Activated CD4-positive, alpha-beta T cell treated with anti-CD3 and anti-CD28 coated beads for 4 hours (primary cell): ENCODE measurements at places on chromosomes 1 and 21.
A peak's percentile ranks its signal among the peaks of the same experiment; 100 is the strongest.

DNA sequence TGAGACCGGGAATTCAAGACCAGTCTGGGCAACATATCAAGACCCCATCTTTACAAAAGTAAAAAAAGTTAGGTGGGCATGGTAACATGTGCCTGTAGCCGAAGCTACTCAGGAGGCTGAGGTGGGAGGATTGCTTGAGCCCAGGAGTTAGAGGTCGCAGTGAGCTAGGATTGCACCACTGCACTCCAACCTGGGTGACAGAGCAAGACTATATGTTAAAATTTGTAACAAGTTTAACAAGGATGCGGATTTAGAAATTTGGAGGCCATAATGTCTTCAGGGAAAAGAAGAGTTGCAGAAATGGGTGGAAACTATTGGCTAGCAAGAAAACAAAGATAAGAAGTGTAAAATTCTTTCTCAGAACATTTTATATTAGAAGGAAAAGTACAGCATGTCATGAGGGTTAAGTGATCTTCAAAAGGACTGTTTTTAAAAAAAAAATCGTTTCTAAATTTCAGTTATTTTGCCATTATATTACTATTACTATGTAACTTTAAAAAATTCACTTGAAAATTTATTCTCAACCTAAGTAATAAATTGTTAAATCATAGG is 17.6 kb downstream of the SOAT1 start:
- DNase-seq = no peak

- no peak for DNase-seq
Observed at GRCh38 chr1:3120140-3120539, 51.1 kb downstream of the PRDM16 start.

DNA sequence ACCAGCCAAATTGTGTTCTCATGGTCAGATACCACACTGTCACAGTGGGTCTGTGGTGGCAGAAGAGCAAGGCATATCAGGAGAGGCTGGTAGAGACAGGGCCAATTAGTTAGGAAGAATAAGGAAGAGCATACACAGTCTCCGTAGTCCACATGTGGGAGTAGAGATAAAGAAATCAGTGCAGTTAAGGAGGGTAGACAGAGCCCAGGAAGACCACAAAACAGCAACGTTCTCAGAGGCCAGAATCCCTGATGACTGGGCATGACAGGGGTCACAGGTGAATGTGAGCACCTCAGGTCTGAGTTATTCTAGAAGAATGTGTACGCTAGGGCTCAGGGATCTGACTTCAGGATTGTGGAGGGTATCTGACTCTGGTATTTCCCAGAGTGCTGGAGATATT is 31.7 kb downstream of the CD48 start:
- no peak for DNase-seq

GRCh38 chr1:157098519-157098918 is 1.1 kb downstream of the ETV3L start:
- no peak for DNase-seq

GRCh38 chr1:190949939-190950338 is 472.3 kb upstream of the BRINP3 start:
- no peak for DNase-seq

GRCh38 chr1:57489358-57490036 is 65.6 kb upstream of the DAB1 start:
- DNase-seq = no peak

- peak; percentile 63 for DNase-seq
Observed at GRCh38 chr1:222711319-222712252, 705 bp downstream of the AIDA start.

DNA sequence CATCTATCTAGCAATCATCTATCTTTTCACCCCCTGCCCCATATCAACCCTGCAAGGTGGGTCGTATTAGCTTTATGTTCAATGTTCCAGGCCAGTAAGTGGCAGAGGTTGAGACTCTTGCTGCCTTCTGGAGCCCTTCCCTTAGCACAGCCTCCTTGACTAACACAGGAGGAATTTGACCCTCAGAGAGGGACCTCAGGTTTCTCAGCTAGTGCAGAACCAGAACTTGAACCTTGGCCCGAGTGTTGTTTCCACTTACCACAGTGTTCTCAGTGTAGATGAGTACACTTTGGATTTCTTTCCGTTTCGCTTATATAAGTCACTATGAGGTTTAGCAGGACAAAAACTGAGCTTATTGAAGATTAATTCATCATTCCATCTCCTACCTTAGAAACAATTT is 11.1 kb upstream of the ATF3 start:
- DNase-seq = no peak

DNA sequence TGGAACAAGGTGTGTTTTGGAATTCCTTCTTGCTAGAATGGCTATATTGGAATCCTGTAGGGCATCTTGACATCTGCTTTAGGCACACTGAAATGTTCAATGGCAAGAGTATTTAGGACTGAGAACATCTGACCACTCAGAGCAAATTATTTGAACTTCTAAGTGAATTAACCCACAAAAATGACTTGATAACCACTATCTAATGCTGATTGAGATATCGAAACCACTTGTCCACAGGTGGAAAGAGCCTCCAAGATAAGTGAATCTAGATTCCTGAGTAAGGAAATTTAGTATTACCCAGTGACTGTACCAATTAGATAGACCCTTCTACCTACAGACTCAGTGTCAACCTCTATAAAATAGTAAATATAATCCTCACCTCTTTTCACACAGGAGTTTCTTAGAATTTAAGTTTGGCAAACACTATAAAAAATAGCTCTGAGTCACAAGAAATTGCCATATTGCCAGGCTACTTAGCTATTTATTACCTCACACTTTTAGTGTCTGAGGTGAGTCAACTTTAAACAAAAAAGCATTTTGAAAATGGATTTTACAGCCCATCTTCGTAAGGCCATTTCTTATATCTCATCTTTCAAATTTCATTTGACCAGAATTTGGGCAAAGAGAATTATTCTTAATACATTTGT is 421.8 kb downstream of the PTBP2 start:
- no peak for DNase-seq

DNA sequence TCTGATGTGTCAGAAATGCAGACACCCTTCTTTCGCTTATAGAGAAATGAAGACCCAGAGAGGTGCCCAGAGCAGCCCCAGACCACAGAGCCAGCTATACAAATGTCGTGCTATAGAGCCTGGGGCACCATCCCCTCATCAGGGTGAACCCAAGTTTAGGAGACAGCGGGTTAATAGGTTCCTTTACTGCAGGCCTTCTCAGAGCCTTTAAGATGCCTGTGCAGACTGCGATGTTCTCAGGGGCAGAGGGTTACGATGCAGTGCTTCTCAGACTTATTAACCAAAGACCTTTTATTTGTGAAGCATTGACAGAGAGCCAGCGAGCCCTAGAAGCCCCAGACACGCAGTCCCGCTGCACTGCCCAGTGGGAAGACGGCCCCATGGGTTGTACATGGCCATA is 46.9 kb downstream of the STPG1 start:
- no peak for DNase-seq

GRCh38 chr1:147463022-147463421 is 78.3 kb upstream of the BCL9 start:
- no peak for DNase-seq

GRCh38 chr1:53686091-53686964 is 52.6 kb downstream of the GLIS1 start:
- no peak for DNase-seq

DNA sequence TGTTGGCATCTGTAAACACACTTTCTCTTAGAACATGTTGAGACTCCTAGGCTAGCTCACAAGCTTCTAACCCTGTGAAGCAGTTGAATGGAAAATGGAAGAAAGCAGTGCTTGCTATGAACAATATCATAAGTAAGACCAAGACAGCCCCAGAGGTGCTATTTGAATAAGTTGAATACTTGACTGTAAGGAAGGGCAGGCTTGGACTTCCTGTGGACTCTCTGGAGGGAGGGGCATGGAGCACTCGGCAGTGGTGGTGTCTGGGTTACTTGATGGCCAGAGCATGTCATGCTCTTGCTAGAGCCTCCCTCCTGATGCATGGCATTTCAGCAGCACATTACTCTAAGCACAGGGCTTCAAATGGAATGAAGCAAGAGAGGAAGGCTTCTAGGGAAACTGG is 60.0 kb downstream of the MRPS6 start:
- no peak for DNase-seq

- DNase-seq = no peak
Observed at GRCh38 chr1:173568483-173568882, 34.4 kb downstream of the SLC9C2 start.

DNA sequence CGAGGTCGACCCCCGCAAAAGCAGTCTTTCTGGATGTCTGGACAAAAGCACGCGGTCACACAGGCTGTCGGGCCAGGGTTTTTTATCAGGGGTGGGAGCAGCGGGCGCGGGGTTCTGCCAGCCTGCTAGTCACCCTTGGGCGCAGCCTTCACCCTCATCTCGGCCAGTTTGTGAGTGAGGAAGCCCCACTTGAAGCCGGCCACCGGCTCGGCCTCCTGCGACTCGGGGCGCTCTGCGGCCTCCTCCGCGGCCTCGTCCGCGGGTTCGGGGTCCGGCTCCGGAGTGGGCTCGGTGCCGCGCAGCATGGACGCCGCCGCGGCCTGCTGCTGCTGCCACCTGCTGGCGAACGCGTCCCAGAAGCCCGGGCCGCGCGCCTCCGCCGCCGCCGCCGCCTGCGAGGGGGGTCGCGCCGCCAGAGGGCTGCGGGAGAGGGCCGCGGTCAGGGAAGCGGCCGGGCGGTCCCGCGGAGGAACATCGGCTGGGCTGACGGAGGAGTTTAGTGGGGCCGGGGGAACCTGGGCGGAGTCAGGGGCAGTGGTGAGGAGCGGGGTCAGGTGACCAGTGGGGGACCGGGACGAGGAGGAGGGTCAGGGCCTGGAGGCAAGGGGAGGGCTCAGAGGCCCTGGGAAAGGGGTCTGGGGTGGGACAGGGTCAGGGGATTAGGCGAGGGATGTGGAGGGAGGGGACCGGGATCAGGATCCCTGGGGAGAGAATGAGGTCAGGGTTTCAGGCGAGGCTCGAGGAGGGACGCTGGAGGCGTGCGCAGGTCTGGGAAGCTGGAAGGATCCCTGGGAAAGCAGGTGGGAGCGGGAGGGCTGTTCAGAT is 4.5 kb downstream of the C1orf232 start:
- peak; percentile 47 for DNase-seq

DNA sequence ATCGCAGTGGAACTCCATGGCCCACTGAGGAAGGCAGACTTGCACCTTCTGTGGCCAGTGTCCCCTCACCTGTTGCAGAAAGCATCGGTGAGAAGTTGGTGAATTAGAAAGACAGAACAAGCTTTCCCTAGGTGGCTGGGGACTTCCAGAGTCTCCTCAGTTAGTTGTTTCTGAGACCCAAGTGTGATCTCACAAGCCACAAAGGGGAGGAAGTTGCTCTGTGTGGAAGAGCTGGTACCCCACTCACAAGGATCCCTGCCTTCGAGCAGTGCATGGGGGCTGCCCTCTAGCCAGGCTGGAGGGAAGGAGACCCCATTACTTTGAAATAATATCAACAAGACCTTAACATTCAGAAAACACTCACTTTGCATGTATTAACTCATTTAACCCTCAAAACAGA is 2.1 kb downstream of the PRELP start:
- DNase-seq = no peak

DNA sequence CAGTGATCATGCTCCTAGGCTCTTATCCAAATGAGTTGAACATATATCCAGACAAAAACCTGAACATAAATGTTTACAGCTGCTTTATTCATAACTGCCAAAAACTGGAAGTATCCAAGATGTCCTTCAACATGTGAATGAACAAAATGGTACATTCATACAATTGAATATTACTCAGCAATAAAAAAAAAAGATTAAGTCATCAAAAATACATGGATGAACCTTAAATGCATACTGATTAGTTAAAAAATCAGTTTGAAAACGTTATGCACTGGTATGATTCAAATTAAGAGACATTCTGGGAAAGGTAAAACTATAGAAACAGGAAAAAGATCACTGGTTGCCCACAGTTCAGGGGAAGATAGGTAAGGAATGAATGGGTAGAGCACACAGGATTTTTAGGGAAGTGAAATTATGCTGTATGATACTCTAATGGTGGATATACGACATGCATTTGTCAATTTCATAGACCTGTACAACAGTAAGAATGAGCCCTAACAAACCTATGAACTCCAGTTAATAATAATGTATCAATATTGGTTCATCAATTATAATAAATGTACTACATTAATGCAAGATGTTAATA is 3.1 kb downstream of the LRRC40 start:
- DNase-seq = no peak

DNA sequence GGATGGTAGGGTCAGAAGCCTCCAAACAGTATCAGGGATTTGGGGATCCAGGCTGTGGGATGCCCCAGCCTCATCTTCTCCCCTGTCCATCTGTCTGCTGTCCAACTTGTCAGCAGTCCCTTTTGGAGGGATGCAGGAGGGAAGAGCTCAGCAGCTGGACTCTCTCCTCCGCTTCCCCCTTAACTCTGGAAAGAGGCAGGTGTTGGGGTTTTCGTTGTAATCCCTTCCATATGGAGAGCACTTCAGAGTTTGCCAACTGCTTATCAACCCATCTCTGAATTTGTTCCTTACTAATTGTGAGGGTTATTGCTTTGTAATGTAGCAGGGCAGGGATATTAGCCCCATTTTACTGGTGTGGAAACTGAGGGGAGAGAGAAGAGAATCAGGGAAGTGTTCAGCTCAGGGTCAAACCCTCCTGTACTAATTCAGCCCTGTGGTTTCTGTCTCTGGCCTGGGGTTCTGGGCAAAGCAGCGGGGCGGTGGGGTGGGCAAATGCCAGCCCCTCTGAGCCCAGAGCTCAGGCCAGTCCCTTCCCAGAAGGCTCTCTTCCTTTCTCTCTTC is 3.2 kb downstream of the CITED4 start:
- no peak for DNase-seq

- no peak for DNase-seq
Observed at GRCh38 chr1:216742625-216743024, 19.4 kb upstream of the ESRRG start.

GRCh38 chr21:29261555-29262540 is 36.9 kb upstream of the BACH1 start:
- no peak for DNase-seq

- DNase-seq = no peak
Observed at GRCh38 chr1:150564051-150564991, 15.1 kb downstream of the MCL1 start.

GRCh38 chr21:18161841-18162240 is 82.8 kb upstream of the CHODL start:
- DNase-seq = no peak

- DNase-seq = no peak
Observed at GRCh38 chr1:209029737-209030136, 553.8 kb upstream of the CAMK1G start.

- no peak for DNase-seq
Observed at GRCh38 chr1:38997901-38998190, 6.8 kb downstream of the AKIRIN1 start.

GRCh38 chr1:218351391-218352074 is 6.4 kb downstream of the TGFB2 start:
- DNase-seq = peak; percentile 14
